ENCODE measurements at places on chromosomes 5 and 9. TPM values are rescaled to one million over a fixed set of nuclear protein-coding genes. Genes with fewer than 3 reads are reported as not detected.

CMBL gene
- total RNA-seq = 7.8 TPM

IL3 gene
- not detected for total RNA-seq

PCDHAC1 gene
- 0.07 TPM for total RNA-seq

AFAP1L1 gene
- 15.5 TPM for total RNA-seq

CLTB gene
- 163 TPM for total RNA-seq

DMRTA1 gene
- 1.1 TPM for total RNA-seq

PCDHA9 gene
- total RNA-seq = under 0.01 TPM

GABRA6 gene
- not detected for total RNA-seq

MARCHF11 gene
- total RNA-seq = not detected

KCNMB1 gene
- total RNA-seq = 0.04 TPM

EIF4E1B gene
- total RNA-seq = not detected

SOHLH1 gene
- total RNA-seq = not detected

PAPPA gene
- 15.5 TPM for total RNA-seq

PCDHGA7 gene
- 2.2 TPM for total RNA-seq

QRFP gene
- total RNA-seq = not detected

C9 gene
- total RNA-seq = not detected

Data from kidney epithelial cell (primary cell).